ENCODE measurements at places on chromosomes 13 and 19.

DNA sequence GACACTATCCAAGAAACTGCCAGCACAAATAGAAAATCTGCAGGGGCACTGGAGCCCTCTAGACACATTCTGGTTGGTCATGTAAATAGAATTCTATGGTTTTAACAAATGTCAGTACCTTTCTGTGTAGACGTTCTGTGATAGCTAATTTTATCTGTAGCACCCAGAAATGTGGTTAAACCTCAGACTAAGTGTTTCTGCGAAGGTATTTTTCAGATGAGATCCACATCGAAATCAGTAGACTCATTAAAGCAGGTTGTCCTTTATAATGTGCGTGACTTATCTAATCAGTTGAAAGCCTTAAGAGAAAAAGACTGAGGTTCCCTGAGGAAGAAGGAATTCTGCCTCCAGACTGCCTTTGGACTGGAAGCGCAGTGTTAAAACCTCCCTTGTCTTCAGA is 922.9 kb downstream of the EFNB2 start:
- no peak for DNase-seq

- DNase-seq: no peak
Measured at GRCh38 chr13:51689663-51689996, 105.4 kb downstream of the WDFY2 start.

GRCh38 chr19:51687791-51688670 is 5.1 kb upstream of the SPACA6 start:
- no peak for DNase-seq

GRCh38 chr13:43110036-43110435 is 86.7 kb downstream of the DNAJC15 start:
- no peak for DNase-seq

DNA sequence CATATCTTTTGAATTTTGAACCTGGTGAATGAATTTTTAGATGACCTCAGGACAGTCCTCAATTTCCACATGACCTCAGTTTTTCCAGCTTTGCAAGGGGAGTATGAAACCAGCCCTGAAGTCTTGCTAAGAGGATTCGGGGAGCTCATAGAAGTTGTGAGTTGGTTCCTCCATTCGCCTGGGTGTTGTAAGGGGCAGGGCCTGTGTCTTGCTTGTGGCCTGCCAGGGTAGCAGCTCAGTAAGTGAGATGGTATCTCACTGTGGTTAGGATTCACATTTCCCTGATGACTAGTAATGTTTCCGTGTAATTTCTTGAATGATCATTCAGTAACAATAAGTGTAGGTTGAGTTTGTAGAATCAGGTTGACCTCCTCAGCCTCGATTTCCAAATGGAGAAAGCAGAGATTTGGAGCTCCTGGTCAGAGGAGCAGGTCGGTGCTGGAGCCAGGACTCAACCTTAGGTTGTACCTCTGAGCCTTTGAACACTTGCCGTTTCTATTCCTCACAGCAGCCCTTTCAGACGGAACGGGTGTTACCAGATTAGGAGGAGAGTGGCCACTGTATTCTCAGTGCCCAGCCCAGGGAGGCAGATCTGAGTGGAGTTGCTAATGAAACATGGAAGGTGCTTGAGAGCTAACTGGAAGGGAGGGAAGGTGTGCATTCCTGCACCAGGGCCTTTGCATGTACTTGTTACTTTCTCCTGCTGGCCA is 14.6 kb downstream of the NACC1 start:
- DNase-seq: peak; percentile 86

DNA sequence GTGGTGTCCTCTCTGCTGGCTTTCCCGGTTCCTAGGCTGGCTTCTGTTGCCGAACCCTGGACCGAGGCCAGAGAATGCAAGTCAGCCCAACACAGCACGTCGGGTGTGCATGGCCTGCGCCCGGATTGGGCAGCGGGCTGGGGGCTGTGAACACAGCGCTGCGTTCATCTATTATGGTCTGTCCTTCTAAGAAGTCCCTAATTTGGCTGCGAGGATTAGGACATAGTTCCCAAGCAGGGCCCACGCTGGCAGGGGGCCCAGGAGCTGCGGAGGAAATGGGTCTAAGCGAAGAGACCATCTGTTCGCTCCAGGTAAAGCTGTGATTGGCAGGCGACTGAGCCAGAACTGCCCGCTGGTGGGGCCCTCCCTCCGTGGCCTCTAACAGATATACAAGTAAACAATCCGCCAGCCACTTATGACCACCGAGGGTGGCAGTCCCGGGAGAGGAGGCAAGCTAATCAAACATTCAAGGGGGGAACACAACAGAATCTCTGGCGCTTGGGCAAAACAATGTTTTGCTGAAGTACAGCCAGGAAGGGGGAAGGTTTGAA is 6.0 kb downstream of the SYCE2 start:
- no peak for DNase-seq

- no peak for DNase-seq
Measured at GRCh38 chr19:2883686-2884439, 16.7 kb downstream of the ZNF556 start.

DNA sequence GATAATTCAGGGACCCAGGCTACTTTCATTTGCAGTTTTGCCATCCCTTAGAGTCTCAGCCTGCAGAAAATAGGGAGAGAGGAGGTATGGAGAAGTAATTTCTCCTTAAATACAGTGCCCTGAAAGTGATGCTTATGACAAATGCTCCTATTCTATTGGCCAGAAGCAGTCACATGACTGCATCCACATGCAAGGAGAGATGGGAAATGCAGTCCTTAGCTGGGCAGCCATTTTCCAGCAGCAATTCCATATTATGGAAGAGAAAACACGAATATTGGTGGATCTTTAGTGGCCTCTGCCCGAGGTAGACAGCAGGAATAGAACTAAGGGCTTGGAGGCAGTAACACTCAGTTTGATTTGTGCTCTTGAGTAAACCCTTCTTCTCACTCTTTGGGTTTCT is 39.4 kb downstream of the VAV1 start:
- no peak for DNase-seq

- no peak for DNase-seq
Measured at GRCh38 chr13:102680842-102681740, 13.8 kb downstream of the METTL21C start.

GRCh38 chr19:7428651-7429113 is 60.2 kb downstream of the PEX11G start:
- no peak for DNase-seq
